ENCODE measurements at places on chromosomes 11 and 22.

DNA sequence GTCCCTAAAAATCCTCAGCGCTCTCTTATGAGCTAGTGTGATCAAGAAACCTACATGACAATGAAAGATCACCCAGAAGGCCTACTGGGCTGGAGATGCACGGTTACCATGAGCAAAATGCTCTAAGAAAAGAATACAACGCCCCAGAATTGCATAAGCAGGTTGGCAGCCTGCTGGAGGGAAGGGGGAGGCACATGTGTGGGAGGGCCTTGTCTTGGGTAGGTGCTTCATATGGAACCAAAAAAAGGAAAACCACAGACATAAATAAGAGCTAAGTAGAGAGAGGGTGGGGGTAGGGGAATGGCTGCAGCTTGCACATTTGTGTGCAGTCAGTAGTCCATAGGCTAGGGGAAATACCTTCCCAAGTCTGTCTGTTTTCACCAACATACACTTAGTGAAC, 2.8 kb downstream of the SIAE start:
- DNase-seq, result no peak

GRCh38 chr11:8081591-8082250, 710 bp downstream of the TUB start:
- DNase-seq, result no peak

GRCh38 chr11:124346311-124346955, 26.4 kb upstream of the OR8D2 start:
- DNase-seq, result no peak

DNA sequence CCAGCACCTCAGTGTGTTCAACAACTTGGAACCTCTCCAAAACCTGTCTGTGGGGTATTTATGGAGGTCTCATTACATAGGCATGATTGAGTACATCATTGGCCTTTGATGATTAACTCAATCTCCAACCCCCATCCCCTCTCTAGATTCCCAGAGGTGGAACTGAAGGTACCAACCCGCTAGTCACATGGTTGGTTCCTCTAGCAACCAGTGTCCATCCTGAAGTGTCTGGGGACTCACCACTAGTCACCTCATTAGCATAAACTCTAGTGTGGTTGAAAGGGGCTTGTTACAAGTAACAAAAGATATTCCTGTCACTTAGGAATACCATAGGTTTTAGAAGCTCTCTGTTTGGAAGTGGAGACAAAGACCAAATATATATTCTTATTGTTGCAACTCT, 40.3 kb downstream of the SIK2 start:
- no peak for DNase-seq

- no peak for DNase-seq
Measured at GRCh38 chr11:32821917-32822560, 7.7 kb upstream of the PRRG4 start.

GRCh38 chr11:2305140-2305778, 3.4 kb downstream of the TSPAN32 start:
- DNase-seq, result peak; percentile 87

DNA sequence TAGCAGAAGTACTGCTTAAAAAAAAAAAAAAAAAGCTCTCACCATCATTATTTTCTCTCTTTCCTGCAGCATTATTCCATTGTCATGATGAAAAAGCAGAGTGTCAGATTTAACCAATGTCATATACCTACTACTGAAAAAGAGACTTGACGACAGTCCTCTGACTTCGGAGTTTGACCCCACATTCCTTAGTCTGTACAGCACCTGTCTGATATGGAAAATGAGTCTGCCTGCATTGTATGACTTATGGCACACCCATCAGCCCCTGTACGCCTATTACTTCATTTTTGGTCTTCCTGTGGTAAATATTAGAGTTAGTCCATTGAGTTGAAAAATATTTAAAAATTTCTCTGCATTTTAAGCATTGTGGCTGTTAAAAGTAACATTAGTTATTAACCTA, 54.5 kb upstream of the NOX4 start:
- DNase-seq, result no peak

DNA sequence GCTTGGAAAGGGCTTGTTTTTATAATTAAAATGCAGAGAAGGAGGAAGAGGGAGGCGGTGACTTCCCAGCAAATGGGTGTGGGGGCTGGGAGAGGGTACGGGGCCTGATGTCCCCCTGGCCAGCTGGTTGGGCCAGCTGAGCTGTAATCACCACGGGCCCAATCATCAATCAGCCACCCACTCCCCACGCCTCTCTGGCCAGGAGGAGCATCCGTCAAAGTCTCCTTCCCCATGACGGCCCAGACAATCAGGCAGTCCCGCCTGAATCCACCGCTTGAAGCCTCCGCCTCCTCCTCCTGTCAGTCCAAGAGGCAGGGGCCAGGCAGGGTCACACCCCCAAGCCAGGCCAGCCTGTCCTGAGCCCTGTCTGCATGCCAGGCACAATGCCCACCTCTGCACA, 13.3 kb upstream of the CABP7 start:
- no peak for DNase-seq

- DNase-seq, result no peak
Measured at GRCh38 chr22:35961480-35962295, 66.9 kb downstream of the RBFOX2 start.

DNA sequence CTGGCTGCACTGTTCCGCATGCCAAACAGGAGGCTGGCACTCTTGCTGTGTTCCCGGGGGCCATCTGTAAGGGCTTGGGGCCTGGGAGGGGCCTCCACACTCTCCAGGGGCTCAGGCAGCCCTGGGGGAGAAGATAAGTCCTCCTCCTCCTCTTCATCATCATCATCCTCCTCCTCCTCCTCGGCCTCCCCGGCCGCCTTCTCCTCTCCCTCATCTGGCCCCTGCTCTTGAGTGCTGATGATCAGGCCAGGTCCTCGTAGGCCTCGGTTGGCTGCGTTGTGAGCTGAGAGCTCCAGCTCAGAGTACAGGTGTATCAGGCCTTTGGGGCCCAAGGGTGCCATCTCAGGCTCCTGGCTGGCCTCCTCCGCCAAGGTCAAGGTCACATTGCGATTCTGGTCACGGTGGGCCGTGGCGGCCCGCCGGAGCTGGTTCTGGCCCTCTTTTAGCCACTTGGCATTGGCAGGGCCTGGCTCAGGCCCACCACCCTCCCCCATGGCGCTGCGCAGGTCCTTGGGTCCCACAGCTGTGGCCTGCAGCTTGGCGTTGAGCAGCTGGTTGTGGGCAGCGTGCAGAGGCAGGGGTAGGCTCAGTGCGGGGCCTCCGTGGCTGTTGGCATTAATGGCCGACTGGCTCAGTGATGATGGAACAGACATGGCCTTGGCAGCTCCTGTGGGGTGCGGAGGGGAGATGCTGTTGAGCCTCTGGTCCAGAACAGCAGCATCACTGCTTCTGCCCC, 8.0 kb downstream of the APBB1 start:
- no peak for DNase-seq

- DNase-seq, result no peak
Measured at GRCh38 chr11:11171854-11172253, 181.2 kb downstream of the CSNK2A3 start.

- no peak for DNase-seq
Measured at GRCh38 chr11:34519595-34520235, 6.1 kb upstream of the ELF5 start.

DNA sequence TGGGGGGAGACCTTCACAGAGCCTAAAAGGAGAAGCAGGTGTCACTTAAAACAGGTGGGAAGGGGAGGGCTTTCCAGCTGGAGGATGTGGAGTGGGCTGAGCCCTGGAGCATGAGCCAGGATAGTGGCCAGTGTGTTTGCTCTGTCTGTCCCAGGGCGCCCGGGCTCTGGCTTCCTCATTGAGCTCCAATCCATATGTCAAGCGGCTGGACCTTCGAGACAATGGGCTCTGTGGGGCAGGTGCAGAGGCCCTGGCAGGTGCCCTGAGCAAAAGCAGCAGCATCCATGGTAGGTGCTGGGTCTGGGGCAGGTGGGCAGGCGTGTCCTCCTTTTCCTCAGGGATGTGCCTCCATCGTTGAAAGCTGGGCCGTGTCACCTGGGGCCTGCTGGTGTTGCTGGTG, 2.0 kb downstream of the LRRC74B start:
- no peak for DNase-seq

DNA sequence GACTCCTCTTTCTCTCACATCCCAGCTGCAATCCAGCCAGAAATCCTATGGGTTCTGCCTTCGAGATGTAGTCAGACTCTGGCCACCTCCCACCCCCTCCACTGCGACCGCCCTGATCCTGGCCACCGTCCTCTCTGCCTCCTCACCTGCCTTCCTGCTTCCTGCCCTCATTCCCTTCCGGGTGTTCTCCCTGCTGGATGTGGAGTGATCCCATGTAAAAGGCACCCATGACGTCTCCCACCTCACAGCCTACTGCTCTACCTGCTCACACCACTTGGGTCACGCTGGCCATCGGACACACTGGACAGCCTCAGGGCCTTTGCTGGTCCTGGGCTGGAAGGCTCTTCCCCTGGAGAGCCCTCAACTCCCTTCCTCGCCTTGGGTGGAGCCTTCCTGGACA, 33.7 kb upstream of the CD5 start:
- DNase-seq, result no peak

DNA sequence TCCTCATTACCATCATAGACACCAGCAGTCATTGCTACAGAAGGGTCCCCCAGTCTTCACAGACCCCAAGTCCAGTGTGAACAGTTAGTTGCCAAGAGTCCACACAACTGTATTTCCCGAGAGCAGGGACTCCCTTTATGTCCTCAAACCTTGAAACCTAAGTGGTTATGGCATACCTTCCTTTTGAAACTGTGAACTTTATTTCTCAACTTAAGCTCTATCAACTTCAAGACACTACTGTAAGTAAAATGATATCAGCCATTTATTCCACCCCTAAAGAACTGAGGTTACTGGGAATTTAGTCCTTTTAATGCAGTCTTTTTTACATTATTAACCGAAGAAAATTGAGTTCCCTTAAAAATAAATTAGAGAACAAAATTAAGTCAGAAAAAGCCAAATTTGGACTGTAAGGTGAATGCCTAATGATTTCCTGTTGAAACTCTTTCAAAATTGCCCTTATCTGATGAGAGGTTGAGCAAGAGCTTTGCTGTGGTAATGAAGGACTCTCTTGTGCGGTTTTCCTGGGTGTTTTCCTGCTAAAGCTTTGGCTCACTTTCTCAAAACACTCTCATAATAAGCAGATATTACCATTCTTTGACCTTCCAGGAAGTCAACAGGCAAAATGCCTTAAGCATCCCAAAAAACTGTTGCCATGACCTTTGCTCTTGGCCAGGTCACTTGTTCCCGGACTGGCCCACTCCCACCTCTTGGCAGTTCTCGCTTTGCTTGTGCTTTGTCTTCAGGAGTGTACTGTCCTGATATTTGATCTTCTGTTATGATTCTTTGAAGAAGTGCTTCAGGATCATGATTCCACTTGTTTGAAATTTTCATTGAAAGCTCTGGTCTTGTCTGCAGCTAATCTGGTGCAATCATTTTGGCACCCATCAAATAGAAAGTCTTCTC, 765.4 kb upstream of the ANO3 start:
- DNase-seq, result no peak

DNA sequence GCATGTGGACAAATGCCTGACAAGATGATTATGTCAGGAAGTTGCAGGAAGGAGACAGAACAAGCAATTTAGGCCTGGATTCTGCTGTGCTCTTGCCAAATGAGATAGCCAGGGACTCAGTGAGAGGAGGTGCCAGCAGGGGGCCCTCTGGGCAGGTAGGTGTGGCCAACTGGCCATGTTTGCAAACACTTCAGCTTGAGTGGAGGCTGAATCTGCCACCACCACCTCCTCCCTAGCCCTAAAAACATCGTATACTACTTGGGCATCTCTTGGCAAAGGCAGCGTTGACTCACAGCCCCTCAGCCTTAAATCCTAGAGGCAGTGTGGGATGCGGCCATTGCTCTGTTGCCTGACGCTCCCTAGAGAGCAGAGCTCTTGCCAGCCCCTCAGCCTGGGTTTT, 95.1 kb upstream of the PLET1 start:
- DNase-seq, result no peak

Data from left forelimb (tissue), 1 donor.